ENCODE measurements at places on chromosomes 2 and 18. TPM values are rescaled to one million over a fixed set of nuclear protein-coding genes. Genes with fewer than 3 reads are reported as not detected.

The TACR1 gene
- total RNA-seq: 0.39 TPM

The FSHR gene
- not detected for total RNA-seq

The UGT1A4 gene
- not detected for total RNA-seq

The STARD6 gene
- total RNA-seq: not detected

The ANKRD62 gene
- total RNA-seq: not detected

The SCN1A gene
- 0.10 TPM for total RNA-seq

The KCNG3 gene
- total RNA-seq: 0.20 TPM

The NEMP2 gene
- 6.1 TPM for total RNA-seq

Measured in skin of body (tissue), 3 donors.